Stimulated activated CD8-positive, alpha-beta memory T cell treated with anti-CD3 and anti-CD28 coated beads, Interleukin-7, amount 100 ng/mL, for 48 hours (primary cell): ENCODE measurements at places on chromosomes 7 and 10.
A peak's percentile ranks its signal among the peaks of the same experiment; 100 is the strongest.

GRCh38 chr10:97174941-97175340, 10.8 kb downstream of the SLIT1 start:
- no peak for DNase-seq

GRCh38 chr10:101225846-101226421, 3.3 kb downstream of the LBX1 start:
- DNase-seq: no peak

GRCh38 chr10:96267234-96267705, 4.1 kb downstream of the BLNK start:
- DNase-seq: no peak

DNA sequence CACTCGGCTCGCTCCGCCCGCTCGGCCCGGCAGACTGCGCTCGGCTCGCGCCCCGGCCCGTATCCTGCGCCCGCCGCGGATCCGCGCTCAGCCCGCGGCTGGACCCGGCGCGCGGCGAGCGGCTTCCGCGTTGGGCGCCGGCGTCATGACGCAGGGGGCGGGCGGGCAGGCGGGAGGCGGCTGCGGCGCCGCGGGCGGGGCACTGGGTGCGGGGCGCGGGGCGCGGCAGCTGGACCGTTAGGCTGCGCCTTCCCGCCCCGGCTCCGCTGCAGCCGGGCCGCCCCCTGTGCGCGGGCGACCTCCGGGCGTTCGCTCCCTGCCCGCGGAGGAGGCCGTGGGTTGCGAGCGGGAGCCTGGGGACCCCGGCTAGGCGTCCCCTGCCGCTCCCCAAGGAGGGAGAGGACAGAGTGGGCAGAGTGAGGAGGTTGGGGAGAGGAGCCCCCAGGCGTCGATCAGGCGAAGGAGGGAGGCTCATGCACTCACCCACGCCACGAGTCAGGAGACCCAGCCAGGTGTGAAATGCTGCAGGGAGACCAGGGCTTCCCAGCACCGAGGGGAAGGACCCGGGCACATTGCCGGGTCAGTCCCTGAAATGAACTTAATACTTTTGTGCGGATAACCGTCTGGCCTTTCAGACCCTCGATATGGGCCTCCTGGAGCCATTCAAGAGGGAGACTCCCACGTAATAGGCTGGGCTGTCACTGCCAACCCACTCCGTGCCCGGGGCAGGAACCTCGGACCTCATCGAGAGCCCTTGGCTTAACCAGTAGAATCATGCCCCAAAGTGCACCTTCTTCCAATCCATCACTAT, at the start of gene PIP4K2A:
Gene PIP4K2A (minus strand): TSS at position 100 of the 811 bp plus-strand sequence. CDS start 252 bp downstream, outside the sequence.
- peak; percentile 56 for DNase-seq

- no peak for DNase-seq
Measured at GRCh38 chr10:84008878-84009277, 130.4 kb upstream of the GHITM start.

DNA sequence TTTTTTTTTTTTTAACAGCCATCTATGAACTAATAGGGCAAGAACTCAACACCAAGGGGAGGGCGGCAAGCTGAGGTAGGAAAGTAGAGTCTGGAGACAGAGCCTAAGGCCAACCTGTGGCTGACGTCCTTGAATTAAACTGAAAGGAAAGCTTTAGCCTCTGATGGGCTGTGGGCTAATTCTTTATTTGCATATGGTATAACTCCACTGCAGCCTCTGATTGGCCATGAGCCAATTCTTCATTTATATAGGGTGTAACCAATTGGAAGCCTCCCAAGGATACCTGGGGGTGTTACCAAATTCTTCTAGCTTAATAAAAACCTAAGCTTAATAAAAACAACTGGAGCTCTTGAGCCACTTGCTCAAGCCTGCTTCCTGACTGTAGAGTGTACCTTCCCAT, 10.3 kb downstream of the TYW1 start:
- no peak for DNase-seq

DNA sequence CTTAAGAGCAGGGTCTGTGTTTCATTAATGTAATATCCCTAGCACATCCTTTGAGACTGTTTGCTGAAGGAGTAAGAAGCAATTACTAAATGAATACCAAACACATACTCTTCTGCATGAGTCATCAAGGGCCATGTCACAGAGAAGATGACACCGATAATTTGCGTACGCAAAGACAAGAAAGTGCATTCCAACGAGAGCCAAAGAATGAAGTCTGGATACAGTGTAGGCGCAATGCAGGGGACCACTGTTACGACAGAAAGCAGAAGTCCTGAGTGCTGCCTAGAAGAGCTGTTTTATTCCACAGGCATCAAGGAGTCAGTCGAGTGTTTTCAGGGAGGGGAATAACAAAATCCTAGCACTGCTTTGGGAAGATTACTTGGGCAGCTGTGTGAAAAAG, 62.7 kb downstream of the VPS41 start:
- DNase-seq: no peak

GRCh38 chr7:115153176-115153575, 231.3 kb downstream of the MDFIC start:
- DNase-seq: no peak

DNA sequence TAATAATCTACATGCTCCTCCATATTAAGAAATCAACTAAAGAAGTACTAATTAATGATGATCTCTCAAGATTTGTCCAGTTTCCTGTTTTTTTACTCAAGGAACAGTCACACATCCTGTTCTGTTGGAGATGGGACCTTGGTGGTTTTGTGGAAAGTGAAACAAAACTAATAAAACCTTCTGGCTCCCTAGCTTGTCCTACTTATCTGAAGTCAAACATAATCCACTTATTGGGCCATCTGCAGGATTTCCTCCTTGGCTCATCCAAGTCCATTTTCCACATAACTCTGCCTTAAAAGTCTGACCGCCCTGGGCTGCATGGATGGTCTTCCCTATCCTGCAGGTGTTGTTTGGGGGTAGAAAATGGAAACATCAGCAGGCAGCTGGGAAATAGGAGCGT, 39.4 kb upstream of the TARP start:
- DNase-seq: no peak

DNA sequence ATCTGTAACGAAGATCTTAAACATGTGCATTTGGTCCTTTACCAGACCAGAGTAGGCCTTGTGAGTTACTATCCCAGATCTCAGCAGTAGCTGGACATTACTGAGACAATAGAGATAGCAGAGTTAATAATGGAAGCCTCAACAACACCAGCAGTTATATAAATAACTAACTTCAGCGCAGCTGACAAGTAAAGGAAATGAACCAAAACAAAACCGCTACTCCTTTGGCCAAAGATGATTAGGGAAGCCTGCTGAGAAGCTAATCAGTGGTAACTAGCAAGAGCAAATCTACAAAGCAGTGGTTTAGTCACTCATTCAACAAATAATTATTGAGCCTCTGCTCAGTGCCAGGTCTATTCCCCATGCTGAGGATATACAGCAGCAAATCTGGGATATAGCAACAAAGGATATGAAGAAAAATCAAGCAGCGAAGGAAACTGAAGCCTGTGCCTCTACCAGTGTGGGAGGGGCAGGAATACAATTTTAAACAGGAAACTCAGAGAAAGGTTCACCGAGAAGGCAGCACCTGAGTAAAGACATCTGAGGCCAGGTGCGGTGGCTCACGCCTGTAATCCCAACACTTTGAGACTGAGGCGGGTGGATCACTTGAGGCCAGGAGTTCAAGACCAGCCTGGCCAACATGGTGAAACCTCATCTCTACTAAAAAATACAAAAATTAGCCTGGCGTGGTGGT, 103.6 kb downstream of the ELMO1 start:
- no peak for DNase-seq

- DNase-seq: no peak
Measured at GRCh38 chr7:130721486-130722277, 12.3 kb downstream of the KLF14 start.
